ENCODE measurements at places on chromosomes 11 and 22.
A peak's percentile ranks its signal among the peaks of the same experiment; 100 is the strongest.

- DNase-seq = no peak
These were observed 70.1 kb upstream of the PICALM start for GRCh38 chr11:86138958-86139357.

DNA sequence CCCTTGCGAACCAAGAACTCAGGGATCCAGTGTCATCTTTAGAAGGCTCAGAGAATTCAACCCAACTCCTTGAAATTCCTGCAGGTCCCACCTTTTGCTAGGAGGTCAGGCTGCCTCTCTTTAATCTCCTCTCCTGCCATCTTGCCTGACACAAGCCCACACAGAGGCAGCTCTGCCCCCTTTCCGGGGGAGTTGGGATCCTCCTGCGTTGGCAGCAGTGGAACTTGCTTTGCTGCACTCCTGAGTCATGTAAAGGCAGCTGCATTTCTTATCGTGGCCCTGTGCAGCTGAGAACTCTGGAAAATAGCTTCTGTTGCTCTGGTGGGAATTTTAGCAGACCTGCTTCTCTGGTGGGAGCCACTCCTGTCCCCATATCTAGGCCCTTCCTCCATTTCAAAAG, 142.3 kb upstream of the TBCEL start:
- DNase-seq = no peak

GRCh38 chr11:87325490-87325872, 287.7 kb downstream of the TMEM135 start:
- no peak for DNase-seq

GRCh38 chr11:46760429-46761128, 41.6 kb downstream of the F2 start:
- no peak for DNase-seq

- no peak for DNase-seq
These were observed 69.7 kb upstream of the CDON start for GRCh38 chr11:126132319-126132718.

DNA sequence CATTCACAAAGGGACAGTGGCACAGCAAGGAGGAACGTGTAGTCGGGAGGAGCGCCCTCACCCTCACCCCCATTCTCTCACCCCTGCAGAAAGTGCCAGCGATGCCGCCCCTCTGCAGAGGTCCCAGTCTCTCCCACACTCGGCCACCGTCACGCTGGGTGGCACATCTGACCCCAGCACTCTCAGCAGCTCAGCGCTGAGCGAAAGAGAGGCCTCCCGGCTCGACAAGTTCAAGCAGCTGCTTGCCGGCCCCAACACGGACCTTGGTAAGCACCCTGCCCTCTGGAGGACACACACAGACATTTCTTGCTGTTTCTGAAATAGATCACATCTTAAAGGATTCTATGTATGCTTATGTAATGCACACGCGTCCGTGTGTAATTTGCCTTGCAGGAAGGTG, 34.9 kb downstream of the TBC1D22A start:
- DNase-seq = no peak

DNA sequence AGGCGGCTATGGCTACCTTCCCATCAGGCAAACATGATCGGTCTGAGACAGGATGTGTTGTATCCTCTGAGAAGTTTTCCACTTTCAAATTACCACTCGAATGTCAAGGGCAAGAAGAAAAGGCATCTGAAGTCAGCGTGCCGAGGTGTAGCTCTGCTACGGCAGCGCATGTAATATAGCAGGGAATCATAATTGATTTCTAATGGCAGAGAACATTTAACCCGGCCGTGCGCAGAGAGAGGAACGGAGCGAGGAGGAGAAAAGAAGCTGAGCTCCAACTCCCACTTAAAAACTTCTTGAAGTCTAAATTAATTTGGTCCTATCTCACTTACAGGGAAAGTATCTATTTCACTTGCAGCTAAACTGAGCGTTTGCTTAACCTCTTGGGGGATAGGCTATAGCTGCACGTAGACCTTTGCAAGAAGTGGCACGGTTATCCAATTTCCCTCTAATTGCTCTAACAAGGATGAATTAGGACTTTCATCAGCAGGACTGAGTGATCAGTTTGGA, 137.3 kb upstream of the KIRREL3 start:
- DNase-seq = no peak

DNA sequence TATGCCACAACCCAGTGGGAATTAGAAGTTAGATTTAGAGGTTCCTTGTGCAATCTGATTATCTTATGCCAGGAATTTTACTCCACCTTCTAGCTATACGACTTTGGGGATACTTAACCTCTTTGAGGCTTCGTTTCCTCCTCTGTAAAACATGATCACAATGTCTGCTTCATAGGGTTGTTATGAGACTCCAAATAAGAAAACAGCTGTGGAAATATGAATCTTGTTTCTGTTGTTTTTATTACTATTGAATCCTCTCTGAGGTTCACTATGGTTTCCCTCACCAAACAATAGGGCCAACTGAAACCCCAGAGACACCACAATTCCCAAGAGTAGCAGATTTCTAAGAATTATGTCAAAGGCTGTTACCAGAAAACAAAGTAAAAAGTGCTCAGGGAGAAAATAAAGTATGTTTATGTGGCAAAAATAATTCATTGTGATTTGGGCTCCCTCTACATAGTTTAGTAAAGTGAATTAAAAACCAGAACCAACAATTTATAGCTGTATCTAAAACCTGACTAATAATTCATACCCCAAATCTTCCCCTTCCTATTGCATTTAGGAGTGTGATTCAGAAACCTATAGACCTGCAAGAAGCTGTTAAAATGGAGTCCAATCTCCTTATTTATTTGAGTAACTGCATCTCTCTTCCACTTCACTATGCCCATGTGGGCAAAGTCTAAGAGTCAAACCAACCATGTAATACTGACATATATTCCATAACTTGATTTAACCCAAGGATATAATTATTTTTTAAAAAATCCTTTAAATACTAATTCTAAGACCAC, 38.4 kb downstream of the AMBRA1 start:
- DNase-seq = peak; percentile 72

- DNase-seq = peak; percentile 32
These were observed 167.0 kb downstream of the BUD13 start for GRCh38 chr11:116605543-116606459.

DNA sequence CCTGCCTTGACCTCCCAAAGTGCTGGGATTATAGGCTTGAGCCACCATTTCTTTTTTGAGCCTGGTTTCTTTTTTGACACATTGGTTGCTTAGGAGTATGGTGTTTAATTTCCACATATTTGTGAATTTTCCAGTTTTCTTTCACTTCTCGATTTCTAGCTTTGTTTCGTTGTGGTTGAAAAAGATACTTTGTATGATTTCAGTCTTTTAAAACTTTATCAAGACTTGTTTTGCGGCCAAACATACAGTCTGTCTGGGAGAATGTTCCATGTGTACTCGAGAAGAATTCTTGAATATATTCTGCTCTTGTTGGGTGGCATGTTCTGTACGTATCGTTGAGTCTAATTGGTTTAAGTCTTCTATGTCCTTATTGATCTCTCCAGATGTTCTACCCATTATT, 20.8 kb downstream of the SHANK3 start:
- no peak for DNase-seq

GRCh38 chr11:19861171-19861570, 148.5 kb downstream of the NAV2 start:
- no peak for DNase-seq

GRCh38 chr11:75270896-75271418, 30.4 kb downstream of the TPBGL start:
- peak; percentile 12 for DNase-seq

DNA sequence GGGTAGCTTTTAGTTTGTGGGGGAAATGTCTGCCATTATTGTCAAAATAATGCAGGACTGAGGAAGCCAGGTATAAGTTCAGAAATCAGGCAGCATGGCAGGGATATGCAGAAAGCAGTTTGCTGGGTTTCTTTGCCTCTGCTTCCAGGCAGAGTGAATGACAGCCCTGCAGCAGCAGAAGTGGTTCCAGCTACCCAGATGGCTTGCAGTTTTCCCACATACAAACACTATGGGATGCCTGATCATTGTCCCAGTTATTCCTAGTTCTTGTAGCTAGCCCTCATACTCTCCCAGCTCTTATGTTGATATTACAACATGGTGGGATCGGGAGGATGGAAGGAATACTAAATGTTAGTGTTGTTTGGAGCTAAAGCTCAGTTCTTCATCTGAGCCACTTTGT, 2.8 kb upstream of the DIXDC1 start:
- DNase-seq = no peak

DNA sequence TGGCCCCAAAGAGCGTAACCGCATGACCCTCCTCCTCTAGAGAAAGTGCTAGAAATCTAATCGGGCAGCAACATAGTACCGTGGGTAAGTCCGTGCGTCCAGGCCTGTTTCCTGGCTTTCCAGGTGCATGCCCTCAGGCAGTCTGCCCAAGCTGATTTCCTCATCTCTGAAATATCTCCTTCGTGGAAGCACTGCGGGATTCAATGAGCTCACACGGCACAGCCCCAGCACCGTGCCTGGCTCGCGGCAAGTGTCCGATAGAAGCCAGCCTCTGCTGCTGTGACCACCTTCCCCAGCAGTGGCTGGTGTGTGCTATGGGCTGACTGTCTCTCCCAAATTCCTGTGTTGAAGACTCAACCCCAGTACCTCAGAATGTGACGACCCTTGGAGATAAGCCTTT, 20.7 kb downstream of the RPUSD4 start:
- DNase-seq = no peak

DNA sequence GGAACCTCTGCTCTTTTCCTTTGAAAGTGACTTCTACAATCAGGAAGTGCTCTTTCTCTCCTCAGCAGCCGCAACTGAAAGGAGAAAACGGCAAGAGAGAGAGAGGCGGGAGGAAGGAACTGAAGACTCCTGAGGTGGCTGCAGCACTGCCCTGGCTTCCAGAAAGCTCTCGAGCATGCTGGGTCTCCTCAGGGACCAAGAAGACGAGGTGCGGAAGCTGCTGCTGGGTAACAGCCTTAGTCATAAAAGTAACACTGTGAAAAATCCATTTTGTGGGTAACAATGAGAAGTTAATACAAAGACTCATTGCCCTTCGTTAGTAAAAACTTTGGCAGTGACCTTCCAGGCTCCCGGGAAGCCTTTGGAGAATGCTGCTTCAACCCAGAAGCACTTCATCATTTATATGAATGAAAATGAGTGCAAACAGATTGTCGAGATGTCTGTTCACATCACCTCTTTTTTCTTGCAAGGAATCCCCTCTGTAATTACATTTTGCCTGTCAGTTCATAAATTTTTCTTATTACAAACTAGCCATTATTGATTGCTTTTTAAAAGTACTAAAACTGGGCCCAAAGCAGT, 473.4 kb downstream of the SOX6 start:
- DNase-seq = peak; percentile 46

DNA sequence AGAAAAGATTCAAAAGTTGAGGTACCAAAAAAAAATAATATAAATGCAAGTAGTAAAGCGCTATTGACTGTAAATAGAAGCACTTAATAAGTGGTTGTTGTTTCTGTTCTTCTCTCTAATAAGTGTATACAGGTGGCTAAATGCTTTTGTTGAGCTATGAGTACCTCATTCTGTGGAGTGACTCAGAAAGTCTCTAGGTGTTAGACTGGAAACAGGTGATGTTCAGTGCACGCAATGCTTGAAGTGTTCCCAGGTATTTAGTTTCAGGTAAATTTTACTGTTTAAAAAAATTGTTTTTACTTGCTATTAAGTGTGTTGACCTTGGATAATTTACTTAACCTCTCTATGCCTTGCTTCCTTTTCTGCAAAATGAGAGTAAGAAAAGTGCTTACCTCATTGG, 24.2 kb downstream of the POU2AF3 start:
- DNase-seq = no peak

GRCh38 chr22:36510384-36510783, 3.5 kb upstream of the FOXRED2 start:
- no peak for DNase-seq

DNA sequence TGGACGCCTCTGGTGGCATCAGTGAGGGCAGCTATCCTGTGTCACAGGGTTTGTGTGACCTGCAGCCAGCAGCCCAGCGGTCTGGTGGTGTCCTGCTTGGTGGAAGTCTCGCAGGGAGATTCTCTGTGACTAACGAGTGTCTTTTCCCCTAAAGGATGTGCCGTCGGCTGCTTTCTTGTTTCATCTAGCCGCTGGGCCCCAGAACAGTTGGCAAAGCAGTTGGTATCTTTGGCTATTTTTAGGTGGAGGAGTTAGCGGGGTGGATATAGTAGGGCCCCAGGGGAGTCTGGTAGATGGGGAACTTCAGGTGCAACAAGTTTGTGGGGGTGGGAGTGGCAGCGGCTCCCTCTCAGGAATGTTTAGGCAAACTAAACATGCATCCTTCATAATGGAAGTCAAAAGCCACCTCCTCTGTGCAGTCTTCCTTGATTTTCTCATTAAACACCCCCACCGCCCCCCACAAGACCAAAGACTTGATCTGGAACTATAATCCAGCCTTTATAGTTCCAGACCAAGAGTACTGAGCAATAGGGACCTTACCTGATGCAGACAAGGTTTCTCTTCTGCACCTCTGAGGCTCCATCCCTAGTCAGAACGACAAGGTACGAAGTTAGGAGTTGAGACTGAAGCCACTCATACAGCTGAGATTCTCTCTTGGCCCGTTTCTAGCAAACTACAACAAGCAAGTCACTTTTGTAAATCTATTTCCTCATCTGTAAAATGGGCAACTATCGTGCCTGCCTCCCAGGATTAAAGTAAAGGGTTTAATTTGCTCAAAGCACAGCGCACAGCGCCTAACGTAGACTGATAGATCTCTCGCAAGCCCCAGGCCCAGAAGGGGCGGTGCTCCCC, 1.1 kb upstream of the PELI3 start:
- DNase-seq = no peak

GRCh38 chr11:62444236-62444833, 25.5 kb downstream of the SCGB1A1 start:
- DNase-seq = peak; percentile 88

GRCh38 chr11:130772266-130773227, 143.7 kb downstream of the SNX19 start:
- DNase-seq = peak; percentile 95

GRCh38 chr11:28460348-28460747, 352.2 kb downstream of the METTL15 start:
- peak; percentile 50 for DNase-seq
